ENCODE measurements at places on chromosomes 13 and 19.

- no peak for DNase-seq
Measured at GRCh38 chr13:66977161-66977560, 253.0 kb downstream of the PCDH9 start.

DNA sequence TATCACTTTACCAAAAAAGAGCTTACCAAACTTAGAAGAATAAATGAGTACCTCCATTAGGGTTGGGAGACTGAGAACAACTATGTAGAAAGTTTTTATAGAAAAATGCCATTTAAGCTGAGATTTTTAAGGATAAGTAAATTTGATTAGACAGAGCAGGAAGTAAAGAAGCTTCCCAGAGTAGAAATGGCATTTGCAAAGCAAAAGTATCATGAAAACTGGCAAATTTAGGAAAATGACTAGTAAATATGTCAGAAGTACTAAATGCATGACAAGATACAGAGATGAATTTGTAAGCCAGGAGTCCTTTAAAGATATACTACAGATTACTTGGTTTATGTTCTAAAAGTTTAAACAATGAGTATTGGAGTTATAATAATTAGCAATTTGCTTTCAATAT, 2581.8 kb downstream of the PCDH9 start:
- no peak for DNase-seq

DNA sequence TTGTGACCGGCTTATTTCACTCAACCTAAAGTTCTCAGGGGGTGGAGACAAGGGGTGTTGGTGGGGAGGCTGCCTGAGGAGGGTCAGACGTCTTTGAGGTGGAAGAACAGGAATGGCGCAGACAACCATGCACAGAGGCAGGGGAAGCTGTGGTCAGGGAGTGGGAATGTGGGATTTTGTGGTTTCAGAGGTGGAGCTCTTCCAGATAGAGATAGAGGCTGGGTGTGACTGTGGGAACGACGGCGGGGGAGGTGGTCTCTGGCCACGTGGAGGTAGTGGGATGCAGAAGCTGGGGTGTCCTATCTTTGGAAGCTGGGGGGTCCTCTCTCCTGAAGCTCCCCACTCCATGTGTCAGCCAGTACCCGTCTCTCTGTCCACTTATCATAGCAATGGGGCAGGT, 7.8 kb upstream of the KLK14 start:
- DNase-seq, result no peak

DNA sequence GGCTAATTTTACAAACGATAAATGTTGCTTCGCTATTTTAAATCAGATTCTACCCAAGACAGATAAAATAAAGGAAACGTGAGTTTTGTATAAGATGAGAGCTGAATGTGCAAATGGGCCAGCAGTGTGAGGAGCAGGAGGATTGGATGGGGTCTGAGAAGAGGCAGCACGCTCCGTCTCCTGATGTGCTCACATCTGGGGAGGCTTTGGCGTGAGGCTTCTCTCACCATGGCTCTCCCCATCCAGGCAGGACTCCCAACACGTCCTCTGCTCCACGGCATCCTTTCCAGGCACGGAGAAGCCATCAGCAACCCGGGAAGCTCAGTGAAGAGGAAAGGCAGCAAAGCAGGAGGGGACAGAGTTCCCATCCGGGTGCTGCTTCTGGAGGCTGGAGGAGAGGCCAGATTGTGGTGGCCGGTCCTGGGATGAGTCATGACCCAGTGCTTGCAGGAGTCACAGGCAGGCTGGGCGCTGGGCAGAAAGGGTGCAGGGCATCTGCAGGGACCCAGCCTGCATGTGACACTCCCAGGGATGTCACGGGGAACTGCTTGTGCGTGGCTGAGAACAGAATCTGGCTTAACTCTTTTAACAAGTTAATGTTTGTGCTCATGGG, 47.5 kb downstream of the ZNF536 start:
- no peak for DNase-seq

DNA sequence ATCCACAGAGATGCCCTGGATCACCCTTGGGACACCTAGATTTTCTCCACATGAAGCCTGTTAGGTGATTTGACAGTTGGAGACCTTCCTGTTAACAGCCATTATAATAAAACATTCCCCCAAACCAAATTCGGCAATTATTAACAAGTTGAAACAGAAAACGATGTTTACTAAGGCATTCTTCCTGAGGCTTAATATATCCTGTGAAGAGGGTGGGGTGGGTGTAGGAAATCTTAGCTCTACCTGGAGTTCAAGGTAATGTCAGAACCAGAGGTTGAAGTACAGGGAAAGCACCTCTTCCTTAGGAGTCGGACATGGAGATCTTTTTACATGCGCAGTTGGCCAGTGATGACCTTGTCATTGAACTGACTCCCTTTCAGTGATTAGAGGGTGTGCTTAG, 143.0 kb downstream of the FGF9 start:
- no peak for DNase-seq

DNA sequence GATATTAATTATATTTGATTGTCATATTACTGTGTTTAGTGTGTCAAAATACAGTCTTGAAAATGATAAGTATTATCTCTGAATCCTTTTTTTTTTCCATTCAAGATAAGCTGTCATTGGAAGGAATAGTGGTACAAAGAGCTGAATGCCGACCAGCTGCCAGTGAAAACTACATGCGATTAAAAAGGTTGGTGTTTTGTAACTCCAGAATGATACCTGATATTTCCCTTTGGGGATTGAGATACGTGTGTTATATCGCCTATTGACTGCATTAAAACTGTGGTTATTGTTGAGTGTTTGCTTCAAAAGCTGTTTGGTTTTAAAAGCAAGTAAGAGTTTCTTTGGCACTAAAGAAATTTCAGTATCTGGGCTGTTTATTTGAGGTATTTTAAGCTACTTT, 6.5 kb upstream of the KCTD4 start:
- DNase-seq, result no peak
